CD4-positive, alpha-beta T cell treated with Interleukin-21 for 1 hour (primary cell): ENCODE measurements at places on chromosomes 7 and 10.

GRCh38 chr10:76115131-76115470, 683.7 kb downstream of the LRMDA start:
- DNase-seq = no peak

DNA sequence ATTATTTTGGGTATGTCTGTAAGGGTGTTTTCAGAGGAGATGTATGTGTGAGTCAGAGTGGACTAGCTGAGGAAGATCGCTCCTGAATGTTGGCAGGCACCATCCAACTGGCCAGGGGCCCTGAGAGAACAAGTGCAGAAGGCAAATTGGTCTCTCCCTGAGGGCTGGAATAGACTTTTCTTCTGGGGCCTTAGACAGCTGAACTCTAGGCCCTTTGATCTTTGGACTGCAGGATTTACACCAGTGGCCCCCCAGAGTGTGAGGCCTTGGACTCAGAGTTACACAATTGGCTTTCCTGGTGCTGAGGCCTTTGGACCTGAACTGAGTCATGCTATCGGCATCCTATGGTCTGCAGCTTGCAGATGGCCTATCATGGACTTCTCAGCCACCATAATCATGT, 217.2 kb downstream of the REEP3 start:
- no peak for DNase-seq

DNA sequence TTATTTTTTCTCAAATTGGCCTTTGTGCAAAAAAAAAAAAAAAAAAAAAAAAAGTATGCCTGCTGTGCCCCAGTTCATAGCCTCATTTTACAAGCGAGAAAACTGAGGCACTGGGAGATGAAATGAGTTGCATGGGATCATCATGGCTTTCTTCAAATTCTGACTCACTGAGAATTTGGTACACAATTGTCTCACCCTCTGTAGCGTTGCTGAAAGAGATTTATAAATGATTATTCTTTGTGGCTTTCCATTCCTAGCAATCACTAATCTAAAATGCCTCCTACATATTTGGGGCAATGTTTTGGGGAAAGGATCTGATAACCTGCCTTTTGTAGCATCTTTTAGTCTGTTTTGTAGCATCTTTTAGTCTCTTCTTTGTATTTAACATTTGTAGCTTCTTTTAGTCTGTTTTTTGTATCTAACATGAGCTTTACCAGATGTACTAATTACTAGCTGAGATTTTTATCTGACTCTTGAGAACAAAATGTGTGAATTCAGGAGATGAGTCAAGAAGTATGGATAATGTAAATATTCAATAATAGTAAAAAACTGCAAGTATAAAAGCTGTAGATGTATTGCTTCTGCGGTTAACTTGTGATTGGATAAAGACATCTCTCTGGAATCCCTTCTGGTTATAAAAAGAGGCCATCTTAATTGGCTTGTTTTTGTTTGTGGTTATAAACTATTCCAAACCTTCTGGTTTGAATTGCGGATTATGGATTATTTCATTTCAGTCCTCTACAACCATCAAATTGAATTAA, 161.4 kb downstream of the ARID5B start:
- DNase-seq = no peak

DNA sequence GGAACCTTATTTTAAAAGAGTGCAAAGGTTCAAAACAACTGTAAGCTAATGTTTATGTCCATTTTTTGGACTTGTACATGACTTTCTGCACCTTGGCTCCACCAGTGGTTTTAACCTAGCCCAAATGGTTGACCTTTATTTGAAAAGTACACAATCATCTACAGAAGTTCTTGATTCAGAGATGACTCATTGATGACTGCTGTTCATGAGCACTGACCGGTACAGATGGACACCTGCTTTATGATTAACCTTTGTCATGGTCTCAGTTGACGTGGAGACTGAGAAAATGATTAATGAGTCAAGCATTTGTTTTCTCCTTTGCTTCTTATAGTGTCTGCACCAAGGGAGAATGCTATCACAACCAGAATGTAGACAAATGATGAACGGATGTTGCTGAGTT, 55.7 kb upstream of the PTER start:
- DNase-seq = no peak

GRCh38 chr10:45553155-45553554, 119.4 kb downstream of the ZFAND4 start:
- DNase-seq = no peak

DNA sequence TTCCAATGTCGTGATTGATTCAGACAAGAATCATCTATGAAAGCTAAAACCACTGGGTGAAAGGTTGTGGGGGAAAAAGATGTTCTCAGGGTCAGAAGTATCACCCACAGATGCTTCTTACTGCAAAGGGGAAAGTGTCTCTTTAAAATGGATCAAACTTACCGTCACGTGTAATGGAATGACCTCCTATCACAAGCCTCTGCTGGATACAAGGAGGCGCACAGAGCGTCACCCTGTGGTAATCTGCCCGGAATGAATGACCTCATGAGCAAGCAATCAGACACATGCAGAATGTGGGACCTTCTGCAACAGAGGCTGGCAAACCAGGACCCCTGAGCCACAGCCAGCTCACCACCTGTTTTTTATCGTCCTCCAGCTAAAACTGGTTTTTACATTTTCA, 33.0 kb downstream of the WIPF3 start:
- no peak for DNase-seq

DNA sequence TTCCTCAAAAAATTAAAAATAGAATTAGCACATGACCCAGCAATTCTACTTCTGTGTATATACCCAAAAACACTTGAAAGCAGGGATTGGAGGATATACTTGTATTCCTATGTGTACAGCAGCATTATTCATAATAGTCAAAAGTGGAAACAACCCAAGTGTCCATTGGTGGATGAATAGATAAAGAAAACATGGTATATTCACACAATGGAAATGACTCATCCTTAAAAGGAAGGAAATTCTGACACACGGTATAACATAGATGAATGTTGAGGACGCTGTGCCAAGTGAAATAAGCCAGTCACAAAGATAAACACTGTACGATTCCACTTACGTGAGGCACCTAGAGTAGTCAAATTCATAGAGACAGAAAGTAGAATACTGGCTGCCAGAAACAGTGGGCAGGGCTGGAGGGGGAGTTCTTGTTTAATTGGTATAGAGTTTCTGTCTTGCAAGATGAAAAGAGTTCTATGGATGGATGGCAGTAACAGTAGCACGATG, 26.6 kb upstream of the KAT6B start:
- no peak for DNase-seq

- DNase-seq = no peak
These were observed 66.9 kb upstream of the ARHGAP21 start for GRCh38 chr10:24790599-24790998.

GRCh38 chr10:31075434-31075833, 43.8 kb upstream of the ZNF438 start:
- no peak for DNase-seq

DNA sequence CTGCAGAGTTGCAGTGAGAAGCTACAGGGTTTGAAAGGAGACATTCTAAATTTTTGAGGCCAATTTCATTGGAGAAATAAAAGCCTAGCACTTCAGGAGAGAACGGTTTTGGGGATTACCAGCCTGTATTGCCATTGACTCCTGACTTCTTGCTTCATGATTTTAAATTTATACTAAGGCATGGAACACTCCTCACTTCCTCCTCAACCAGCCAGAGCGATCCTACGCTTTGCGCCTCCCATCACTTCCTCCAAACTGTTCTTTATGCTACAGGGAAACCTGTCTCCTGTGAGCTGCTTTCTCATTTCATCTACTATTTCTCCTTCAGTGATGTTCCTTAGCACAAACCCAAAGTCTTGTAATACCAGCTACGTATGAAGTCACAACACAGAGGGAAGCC, 495.1 kb downstream of the SUGCT start:
- no peak for DNase-seq

GRCh38 chr7:86950360-86950759, 109.1 kb downstream of the ELAPOR2 start:
- DNase-seq = no peak

- DNase-seq = no peak
These were observed 41.0 kb downstream of the MAGI2 start for GRCh38 chr7:79412438-79412837.

GRCh38 chr7:132115758-132116157, 460.5 kb downstream of the PLXNA4 start:
- no peak for DNase-seq

DNA sequence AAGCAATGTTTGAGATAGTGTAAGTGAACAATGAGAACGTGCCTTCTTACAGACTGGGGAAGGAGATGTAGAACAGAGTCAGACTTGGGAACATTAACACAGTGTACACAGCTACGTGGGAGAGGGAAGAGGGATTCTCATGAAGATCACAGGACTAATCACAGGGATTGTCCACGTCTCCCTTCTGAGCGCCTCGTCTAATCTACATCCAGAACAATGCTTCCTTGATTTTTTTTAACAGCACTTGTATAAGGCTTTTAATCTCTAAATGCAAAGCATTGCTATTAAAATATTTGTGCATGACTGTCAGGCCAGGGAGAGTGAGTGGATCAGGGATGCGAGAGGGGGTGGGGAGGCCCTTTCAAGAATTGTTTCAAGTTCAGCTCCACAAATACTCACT, 62.7 kb downstream of the MET start:
- no peak for DNase-seq

- no peak for DNase-seq
These were observed 168.7 kb downstream of the RPS24 start for GRCh38 chr10:78202386-78202785.

GRCh38 chr10:22681301-22681700, 33.1 kb downstream of the PIP4K2A start:
- DNase-seq = no peak
